ENCODE measurements at places on chromosomes 16 and 17.

- peak overlapping the region; percentile 97 for H3K27ac ChIP-seq
- no peaks in the 10 kb centered on the region for H3K27me3 ChIP-seq
- H3K36me3 ChIP-seq: no peaks in the 10 kb centered on the region
- H3K4me1 ChIP-seq: peaks cover 35% of the 10 kb centered on the region
Observed at GRCh38 chr16:67030221-67030962, 1.4 kb downstream of the CBFB start.

- H3K27ac ChIP-seq: peak overlapping the region; percentile 11
- no peaks in the 10 kb centered on the region for H3K27me3 ChIP-seq
- no peak overlapping the region for H3K4me3 ChIP-seq
- H3K36me3 ChIP-seq: peaks cover 38% of the 10 kb centered on the region
- DNase-seq: no peak
- H3K4me1 ChIP-seq: peaks cover 22% of the 10 kb centered on the region
Observed at GRCh38 chr17:7462474-7463371, 16.7 kb downstream of the ZBTB4 start.

GRCh38 chr16:55754056-55754455 is 78.8 kb downstream of the CES1 start:
- H3K4me1 ChIP-seq: no peaks in the 10 kb centered on the region
- H3K36me3 ChIP-seq: no peaks in the 10 kb centered on the region
- no peak overlapping the region for H3K27ac ChIP-seq
- no peak for DNase-seq
- no peak overlapping the region for H3K4me3 ChIP-seq

DNA sequence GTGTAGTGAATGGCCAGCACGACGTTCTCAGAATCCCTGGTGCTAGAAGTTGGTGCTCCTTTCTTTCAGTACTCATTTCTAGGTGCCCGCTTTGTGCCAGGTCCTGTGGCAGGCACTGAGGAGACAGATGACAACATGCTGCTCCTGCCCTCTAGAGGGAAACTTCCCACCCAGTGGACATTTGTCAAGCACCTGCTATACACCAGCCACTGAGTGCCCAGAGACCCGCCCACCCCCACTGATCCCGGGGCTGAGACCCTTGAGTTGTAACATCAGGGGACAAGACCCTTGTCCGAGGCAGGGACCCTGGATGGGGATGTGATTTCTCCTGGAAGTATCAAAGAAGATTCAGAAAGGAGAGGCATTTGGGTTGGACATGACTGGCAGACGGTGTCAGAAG is 25.1 kb downstream of the UNC13D start:
- H3K4me1 ChIP-seq: no peaks in the 10 kb centered on the region
- no peak for DNase-seq
- H3K27me3 ChIP-seq: no peaks in the 10 kb centered on the region
- peaks cover 92% of the 10 kb centered on the region for H3K36me3 ChIP-seq
- no peak overlapping the region for H3K27ac ChIP-seq
- H3K4me3 ChIP-seq: no peak overlapping the region

GRCh38 chr16:66035096-66035495 is 331.4 kb upstream of the CDH5 start:
- H3K36me3 ChIP-seq: no peaks in the 10 kb centered on the region
- H3K27me3 ChIP-seq: no peaks in the 10 kb centered on the region
- H3K27ac ChIP-seq: peak overlapping the region; percentile 66
- peaks cover 27% of the 10 kb centered on the region for H3K4me1 ChIP-seq
- H3K4me3 ChIP-seq: no peak overlapping the region
- no peak for DNase-seq

DNA sequence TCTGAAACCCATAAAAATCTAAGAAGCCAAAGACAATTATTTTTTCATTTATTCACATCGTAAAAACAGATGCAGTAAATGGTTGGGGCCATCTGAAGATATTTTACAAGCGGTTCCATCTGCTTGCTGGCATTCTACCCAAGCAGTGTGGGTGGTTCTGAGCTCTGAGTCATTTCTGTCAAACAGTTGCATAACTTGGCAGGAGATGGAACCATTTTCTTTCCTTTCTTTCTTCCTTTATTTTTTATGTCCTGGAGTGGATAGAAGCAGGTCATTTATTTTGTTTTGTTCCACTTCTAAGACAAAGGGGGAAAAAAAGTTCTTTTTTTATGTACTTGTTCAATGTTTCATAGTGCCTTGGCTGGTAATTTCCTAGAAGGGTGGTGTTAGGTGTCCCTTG is 1151.9 kb upstream of the GOT2 start:
- DNase-seq: peak; percentile 2
- no peak overlapping the region for H3K27ac ChIP-seq
- no peaks in the 10 kb centered on the region for H3K36me3 ChIP-seq
- no peaks in the 10 kb centered on the region for H3K4me1 ChIP-seq
- H3K4me3 ChIP-seq: no peak overlapping the region
- no peaks in the 10 kb centered on the region for H3K27me3 ChIP-seq

GRCh38 chr16:89237733-89238132 is 20.2 kb downstream of the ZNF778 start:
- peaks cover 13% of the 10 kb centered on the region for H3K36me3 ChIP-seq
- H3K4me3 ChIP-seq: no peak overlapping the region
- no peaks in the 10 kb centered on the region for H3K27me3 ChIP-seq
- DNase-seq: no peak
- no peak overlapping the region for H3K27ac ChIP-seq
- peaks cover 8% of the 10 kb centered on the region for H3K4me1 ChIP-seq

DNA sequence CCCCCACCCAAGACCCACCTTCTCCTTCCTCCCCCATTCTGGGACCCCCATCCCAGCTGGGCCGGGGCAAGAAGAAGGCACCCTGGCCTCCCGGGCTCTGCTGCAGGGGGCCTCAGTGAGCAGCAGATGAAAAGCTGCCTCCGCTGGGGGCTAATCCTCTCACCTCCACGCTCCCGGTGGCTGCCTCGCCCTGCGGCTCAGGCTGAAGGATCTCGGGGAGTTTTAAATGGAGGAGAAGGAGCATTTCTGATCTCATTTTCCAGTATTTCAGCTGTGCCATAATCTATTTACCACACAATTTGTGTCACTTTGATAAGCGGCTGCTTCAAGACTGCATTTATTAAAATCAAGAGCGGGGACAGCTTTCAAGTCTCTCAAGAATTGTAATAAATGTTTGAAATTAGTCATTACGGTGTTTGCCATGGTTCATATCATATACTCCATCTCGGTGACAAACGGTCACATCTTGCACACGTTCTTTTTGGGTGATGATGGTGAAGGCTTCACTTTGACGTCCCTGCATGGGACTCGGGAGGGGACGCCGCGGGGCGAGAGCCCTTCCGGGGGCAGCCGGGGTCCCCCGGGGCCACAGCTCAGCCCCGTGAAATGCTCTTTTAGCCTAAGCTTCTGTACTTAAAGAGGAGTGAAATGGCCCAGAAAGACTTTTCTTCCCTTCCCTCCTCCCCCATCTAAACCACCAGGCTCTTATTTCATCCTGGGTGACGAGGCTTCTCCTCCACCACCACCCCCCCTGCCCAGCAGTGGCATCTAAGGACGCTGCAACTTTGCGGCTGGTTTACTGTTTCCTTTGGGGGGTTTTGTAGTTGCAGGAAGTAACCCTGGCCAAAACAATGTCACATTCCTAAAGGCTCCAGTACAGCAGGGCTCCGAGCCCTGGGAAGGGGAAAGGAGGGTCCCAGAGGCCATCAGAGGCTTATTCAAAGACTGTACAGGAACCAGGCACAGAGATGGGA is 313.1 kb upstream of the TNRC6C start:
- no peaks in the 10 kb centered on the region for H3K36me3 ChIP-seq
- H3K27me3 ChIP-seq: no peaks in the 10 kb centered on the region
- H3K4me1 ChIP-seq: peaks cover 7% of the 10 kb centered on the region
- DNase-seq: peak; percentile 6

DNA sequence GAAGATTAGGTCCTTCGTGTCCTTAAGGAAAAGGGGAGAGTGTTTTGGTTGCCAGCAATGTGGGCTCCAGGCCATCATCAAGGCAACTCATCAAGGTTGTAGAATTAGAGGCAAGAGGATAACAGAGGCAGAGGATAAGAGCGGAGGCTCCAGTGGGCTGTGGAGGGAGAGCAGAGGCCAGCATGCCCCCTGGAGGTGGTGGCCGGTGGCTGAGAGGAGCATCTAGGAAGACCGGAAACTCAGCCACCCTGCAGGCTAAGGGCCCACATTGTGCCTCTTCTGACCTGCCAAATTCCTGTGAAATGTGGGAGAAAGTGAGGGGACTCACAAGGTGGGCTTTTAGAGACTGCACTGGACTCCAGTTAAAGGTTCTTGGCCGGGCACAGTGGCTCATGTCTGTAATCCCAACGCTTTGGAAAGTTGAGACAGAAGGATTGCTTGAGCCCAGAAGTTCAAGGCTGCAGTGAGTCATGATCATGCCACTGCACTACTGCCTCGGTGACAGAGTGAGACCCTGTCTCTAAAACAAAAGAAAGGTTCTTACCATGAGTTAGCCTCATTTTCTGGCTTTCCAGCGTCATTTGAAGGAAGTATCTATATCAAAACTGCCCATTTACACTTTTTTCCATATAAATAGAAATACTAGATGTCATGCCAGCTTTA is 62.7 kb upstream of the ADORA2B start:
- H3K4me3 ChIP-seq: no peak overlapping the region
- H3K27me3 ChIP-seq: no peaks in the 10 kb centered on the region
- no peak for DNase-seq
- H3K27ac ChIP-seq: no peak overlapping the region

DNA sequence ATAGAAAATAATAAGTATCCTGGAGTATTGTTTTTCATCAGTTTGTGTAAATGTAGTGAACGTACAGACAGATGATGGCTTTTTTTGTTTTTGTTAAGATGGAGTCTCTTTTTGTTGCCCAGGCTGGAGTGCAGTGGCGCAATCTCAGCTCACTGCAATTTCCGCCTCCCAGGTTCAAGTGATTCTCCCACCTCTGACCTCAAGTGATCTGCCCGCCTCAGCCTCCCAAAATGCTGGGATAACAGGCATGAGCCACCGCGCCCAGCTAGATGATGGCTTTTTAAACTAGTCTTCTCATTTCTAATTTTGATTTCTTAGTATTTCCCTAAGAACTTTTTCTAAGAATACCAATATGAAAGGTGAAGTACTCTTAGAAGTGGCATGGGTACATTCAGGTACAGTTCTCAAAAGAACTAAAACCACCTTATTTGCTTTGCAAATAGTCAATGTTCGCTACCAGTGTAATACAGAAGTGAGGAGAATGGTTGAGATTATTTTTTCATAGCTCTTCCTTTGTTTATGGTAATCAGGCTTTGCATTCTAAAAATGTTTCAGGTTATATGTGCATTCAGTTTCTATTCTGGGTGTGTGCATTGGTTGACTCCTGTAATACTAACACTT is 34.2 kb downstream of the TTC19 start:
- no peak for DNase-seq
- H3K27ac ChIP-seq: no peak overlapping the region
- no peak overlapping the region for H3K4me3 ChIP-seq
- peaks cover 96% of the 10 kb centered on the region for H3K36me3 ChIP-seq
- H3K27me3 ChIP-seq: no peaks in the 10 kb centered on the region

- no peak overlapping the region for H3K4me3 ChIP-seq
- no peaks in the 10 kb centered on the region for H3K27me3 ChIP-seq
- peak overlapping the region; percentile 98 for H3K27ac ChIP-seq
- peaks cover 68% of the 10 kb centered on the region for H3K4me1 ChIP-seq
Observed at GRCh38 chr17:81405411-81405872, 10.2 kb downstream of the BAHCC1 start.

DNA sequence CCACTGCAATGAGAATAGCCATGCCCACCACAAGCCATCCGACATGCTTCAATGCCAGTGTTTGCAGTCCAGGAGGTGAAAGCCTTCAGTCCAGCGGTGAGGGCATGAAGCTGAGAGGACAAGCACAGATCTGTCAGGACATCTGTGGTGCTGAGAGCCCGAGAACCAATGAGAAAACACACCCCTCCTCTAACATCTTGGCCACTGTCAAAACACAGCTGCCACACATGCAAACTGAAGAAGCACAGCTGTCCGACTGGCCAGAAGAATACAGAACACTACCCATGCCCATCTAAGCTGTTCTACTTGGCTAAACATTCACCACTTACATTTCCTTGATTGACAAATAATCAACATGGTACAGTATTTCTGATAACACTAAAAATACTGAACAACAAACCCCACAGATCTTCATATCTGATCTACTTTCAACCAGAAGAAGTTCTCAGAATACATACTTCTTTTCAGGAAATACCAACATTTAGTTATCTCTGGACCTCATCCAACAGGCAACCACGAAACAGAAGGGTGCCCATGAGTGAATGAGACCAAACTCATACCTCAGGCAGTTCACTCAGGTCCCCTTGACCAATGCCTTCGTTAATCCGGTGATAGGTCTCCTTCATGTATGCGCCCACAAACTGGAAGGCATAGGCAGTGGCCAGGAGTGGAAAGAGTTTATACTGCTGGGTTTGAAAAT is 10.2 kb upstream of the FBF1 start:
- H3K27ac ChIP-seq: no peak overlapping the region
- H3K4me3 ChIP-seq: no peak overlapping the region
- no peaks in the 10 kb centered on the region for H3K27me3 ChIP-seq
- DNase-seq: no peak
- no peaks in the 10 kb centered on the region for H3K36me3 ChIP-seq

GRCh38 chr16:47258874-47259461 is 115.2 kb upstream of the NETO2 start:
- DNase-seq: no peak
- H3K27me3 ChIP-seq: no peaks in the 10 kb centered on the region
- no peaks in the 10 kb centered on the region for H3K4me1 ChIP-seq
- H3K27ac ChIP-seq: no peak overlapping the region

DNA sequence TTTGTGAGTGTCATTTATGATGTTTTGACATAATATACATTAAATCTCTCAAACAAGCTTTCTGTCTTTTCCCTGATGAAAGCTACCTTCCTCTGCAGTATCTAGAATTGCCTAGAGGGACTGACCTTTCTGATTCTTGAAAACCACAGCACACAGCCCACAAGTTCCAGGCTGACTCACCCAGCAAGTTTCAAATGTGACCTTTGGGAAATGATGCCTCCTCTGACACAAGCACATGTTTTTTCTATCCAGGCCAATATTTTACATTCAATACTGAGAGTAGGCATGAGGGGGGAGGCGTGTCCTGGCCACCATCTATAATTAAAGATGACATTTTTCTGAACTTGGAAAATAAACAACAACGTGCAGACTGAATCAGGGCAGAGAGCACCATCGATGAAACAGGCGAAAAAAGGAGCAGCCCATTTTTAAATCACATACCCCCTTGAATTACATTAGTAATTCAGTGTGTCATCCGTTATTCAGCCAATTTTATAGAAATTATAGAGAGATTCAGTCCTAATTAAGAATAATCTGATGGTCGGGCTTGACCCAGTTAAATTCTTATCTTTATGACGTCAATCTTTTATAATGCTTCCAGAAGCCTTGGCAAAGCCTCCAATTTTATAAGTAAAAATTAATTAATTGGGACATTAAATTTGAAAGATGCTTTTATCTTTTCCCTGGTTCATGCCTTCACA is 292.6 kb upstream of the CDH11 start:
- DNase-seq: no peak
- no peaks in the 10 kb centered on the region for H3K36me3 ChIP-seq
- H3K27me3 ChIP-seq: no peaks in the 10 kb centered on the region
- no peaks in the 10 kb centered on the region for H3K4me1 ChIP-seq

All from gastrocnemius medialis (tissue), 4 donors.